NCI-H2029 (cell line): ENCODE measurements at places on chromosomes 2 and 18.

DNA sequence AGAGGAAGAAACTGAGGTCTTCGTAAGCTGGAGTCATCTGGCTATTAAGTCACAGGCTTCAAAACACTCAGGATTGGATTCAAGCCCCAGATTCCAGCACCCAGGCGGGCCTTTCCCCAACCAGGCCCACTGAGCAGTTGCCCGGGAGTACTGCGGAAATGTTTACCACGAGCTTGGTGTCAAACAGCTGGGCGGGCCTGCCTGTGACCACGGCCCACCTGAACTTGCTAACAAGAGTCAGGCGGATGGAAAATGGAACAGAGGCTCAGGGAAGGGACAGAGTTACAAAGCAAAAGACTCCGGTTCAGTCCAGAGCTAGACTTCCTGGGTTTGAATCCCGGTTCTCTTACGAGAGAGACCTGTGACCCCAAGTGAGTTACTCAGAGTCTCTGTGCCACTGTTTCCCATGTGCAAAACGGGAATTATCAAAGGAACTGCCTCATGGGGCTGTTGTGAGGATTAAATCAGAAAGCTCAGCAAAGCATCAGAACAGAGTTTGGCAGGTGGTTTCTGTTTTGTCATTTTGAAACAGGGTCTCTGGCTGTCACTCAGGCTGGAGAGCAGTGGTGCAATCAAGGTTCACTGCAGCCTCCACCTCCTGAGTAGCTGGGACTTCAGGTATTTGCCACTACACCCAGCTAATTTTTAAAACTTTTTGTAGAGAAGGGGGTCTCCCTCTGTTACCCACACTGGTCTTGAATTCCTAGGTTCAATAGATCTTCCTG, 49.0 kb upstream of the TFCP2L1 start:
- no peak for DNase-seq

DNA sequence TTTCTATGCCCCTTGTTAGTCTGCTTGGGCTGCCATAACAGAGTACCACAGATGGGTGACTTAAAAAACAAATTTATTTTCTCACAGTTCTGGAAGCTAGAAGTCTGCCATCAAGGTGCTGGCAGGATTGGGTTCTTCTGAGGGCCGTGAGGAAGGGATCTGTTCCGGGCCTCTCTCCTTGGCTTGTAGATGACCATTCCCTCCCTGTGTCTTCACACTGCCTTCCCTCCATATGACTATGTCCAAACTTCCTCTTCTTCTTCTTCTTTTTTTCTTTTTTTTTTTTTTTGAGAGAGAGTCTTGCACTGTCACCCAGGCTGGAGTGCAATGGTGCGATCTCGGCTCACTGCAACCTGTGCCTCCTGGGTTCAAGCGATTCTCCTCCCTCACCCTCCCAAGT, 13.1 kb upstream of the CCNYL1 start:
- DNase-seq = no peak

DNA sequence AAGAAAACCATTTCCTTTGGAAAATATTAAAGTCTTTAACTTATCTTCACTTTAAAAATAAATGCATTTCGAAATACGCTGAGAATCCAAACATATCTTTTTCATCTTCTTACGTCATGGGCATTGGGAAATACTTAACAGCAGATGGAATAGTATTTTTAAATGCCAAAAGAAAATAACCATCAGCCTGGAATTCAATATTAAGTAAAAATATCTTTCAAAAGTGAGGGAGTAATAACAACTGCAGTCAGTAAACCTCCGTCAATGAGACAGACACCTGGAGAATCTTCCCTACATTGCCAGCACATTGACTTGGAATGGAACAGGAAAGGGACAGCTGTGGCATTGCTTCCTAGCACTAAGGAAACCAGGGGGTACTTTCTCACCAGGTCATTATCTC, 290.4 kb upstream of the TNP1 start:
- no peak for DNase-seq

DNA sequence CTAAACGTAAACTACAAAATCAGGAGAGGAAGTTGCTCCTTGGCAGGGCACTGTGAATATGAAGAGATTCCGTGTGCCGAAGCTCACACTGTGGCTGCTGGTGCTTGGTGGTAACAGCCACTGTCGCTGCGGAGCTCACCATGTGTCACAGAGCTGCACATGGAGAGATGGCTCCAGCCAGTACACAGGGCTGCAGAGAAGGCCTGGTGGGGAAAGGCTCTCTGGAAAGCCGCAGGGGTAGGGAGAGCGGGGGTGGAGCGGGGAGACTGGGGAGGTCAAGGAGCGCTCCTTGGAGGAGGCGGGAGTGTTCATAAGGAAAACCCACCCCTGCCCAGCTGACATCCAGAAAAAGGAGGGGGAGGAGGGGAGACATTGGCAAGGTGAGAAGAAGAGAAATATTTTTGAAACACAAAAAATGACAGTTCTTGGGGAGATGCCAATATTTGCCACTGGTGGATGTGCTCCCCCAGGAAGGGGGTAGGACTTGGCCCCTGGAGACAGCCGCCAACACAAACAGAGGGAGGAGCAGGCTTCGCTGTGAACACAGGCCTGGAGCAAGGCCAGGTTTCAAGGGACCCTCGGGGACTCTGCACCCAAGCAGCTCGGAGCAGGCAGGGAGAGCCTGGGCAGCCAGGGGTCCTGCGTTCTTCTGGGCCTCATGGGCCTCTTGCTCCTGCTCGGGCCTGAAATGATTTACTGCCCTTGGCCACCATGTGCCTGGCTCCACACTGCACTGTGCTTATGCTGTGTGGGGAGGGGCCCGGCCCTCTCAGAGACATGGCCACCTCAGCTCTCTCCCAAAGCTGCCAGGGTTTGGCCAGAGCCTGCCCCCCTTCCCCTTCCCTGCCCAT, 102.6 kb upstream of the GLI2 start:
- peak; percentile 49 for DNase-seq

DNA sequence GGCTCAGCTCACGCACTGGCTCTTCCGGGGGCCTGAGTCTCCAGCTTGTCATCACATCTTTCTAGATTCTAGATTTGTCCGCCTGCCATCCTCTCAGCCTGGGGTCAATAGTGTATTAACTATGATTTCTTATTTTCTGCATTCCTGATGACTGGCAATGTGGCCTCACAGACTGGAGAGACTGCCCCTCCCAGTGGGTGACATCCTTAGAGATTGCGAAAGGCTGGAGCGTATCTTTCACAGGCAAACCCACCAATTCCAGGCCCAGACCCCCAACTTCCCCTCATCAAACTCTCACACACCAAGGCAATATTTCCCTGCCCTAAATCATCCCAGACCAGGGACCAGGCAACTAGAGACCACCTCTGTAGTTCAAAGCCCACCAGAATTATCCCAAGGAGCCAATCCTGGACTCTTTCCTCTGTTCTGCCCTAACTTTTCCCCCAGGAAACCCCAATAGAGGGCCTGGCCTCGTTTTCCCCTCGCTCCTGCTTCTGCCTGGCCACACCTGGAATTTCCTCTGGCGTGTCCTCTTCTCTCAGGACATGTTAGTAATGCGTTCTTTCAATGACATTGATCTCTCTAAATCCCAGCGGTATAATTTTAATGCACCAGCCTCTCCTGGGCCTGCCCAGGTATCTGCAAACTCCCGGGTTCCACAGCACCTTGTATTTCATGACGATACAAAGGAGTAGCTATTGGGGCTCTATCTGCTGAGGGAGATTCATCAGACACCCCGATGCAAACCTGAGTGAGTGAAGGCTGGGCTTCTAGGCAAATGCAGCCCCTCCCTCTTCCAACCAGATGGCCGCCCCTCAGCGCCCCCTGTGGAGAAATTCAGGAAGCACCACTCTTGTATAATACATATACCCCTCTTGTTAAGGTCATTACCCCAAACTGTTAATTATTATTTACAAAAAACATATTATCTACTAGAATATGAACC, 2.4 kb upstream of the KCNF1 start:
- no peak for DNase-seq

GRCh38 chr2:110872521-110872920, 140.1 kb downstream of the ACOXL start:
- DNase-seq = no peak

DNA sequence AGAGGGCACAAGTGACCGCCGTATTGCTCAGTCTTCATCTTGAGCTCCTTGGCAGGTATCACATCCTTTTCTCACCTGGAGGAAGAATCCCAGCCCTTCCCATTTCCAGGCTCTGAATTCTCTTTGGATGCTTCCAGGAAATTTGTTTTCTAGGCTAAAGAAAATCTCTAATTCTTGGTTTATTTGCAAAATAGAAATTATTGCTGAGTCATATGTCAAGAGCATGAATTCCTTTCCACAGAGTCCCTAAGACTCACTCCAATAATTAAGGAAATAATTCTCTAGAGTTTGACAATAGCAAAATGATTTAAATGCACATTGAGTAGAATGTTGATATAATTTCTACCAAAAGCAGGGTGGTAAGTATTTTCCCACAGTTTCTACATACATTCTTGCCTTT, 16.3 kb upstream of the CCDC68 start:
- no peak for DNase-seq

DNA sequence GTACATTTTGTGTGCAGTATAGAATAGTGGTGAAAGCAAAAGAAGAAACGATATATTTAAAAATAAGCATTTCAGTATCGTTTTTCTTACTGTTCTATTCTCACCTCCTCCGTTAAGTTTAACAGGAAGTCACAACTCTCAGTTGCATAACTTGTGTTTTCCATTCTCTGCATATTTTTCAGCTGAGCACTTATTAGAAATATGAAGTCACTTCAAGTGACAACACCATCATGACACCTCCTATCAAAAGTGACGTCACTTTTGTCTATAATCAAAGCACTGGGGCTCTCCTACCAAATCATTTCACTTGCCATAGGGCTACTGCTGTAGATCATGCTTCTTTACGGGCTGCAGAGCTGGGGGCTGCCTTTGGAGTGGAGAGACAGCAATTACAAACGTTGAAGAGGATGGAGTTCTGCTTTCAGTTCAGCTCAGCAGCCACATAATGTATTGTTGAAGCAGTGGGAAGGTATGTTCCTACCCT, 36.3 kb downstream of the STAT4 start:
- DNase-seq = no peak

- DNase-seq = no peak
These were observed 143.4 kb downstream of the UBE2E3 start for GRCh38 chr2:181123798-181124231.

DNA sequence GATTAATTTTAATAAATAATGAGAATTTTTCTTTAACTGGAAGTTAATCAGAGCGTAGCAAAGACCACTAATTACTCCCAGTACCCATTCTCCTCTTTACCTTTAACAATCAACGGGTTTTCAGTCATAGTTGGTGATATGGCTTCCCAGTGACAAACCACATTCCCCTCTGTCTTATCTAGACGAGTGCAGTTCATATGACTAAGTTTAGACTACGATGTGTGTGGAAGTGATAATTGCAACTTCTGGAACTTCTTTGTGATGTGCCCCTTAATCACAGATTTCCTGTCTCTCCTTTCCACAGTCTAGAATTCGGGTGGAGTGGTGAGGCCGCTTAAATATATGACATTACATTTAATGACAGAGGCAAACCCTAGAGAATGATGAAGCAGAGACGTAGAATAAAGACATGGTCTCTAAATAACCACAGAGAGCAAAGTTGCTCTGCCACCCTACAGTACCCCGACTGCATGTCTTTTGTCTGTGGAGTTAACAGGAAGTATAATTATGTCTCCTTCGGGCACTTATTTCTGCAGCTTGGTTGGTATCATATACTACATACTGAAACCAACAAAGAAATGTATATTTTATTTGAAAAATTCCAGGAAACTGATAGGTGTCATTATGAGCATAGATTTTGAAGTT, 693.3 kb upstream of the CDH7 start:
- DNase-seq = no peak

- no peak for DNase-seq
These were observed 52.4 kb downstream of the INHBB start for GRCh38 chr2:120398051-120398995.

DNA sequence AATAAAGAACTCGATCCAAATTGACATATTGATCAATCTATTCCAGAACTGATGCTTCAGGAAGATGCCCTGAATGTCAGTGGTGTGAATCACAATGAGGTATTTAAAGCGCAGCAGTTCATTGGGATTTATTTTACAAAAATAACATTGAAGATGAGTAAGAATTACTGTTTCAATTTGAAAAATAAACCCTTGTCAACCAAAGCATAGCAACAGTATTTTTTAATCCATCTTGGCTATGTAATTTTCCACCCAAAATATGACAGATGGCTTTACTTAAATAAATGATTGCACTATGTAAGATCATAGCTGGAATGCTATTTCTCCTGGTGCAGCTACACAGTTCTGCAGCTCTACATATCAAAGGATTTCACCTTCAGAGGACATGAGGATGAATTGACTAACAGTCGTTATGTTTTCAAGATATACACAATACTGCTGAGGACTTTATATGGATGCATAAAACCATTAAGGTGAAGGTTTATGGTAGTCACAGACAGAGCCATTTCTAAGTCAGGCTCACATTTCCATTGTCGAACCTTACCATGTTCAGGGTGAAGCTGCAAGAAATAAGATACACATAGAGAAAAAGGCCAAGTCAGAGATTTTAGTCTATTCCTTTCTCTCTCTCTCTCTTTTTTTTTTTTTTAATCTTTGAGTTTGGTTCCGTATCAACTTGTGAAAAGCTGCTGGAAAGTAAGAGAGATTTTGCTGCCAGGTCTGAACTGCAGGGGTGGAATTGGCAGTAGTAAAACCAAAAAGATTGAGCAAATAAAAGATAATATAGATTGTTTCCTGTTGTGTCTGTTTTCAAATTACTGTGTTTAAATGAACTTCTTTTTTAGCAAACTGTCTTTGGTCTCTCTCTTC, 398.0 kb upstream of the CDH20 start:
- no peak for DNase-seq

GRCh38 chr18:29041976-29042375, 865.0 kb upstream of the CDH2 start:
- no peak for DNase-seq

DNA sequence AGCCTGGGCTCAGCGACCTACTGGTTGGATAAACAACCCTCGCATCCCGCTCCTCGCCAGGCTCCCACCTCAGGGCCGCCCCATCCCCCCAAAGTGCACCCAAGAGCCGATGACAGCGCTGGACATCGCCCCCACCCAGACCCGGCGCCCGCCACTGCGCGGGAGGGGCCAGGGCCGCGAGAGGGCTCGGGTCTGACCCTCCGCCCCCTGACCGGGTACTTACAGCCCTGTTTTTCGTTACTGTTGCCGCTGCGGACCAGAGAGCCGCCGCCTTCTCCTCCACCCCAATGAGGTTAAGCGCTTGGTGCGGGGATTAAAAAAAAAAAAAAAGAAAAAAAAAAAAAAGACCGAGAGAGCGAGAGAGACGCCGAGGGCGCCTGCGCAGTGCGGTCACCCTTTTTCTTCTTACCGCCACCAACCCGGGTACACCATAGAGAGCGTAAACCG, at the start of gene CLASP1:
CLASP1 (minus strand) TSS at position 314 of the 447 bp plus-strand sequence. CDS start 43,567 bp downstream, outside the sequence.
- DNase-seq = peak; percentile 42

DNA sequence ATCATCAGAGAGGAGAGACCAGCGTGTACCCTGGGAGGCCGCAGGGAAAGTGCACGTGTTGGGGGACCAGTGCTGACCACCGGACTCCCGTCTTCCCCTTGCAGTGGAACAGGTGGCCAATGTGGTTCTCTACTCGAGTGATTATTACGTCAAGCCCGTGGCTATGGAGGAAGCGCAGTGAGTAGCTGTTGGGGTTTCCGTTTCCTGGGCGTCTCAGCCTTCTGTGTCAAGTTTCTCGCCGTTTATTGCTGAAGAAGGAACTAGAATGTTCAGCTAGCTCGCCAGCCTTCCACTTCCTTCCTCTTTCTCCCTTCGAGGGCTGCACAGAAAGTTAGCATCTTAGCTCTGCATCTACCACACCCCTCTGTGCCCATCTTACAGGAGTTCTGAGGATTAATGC, 22.8 kb upstream of the DGKD start:
- no peak for DNase-seq
